Left lung (tissue), 14 donors: ENCODE measurements at places on chromosomes 5 and 9. TPM values are rescaled to one million over a fixed set of nuclear protein-coding genes. Genes with fewer than 3 reads are reported as not detected.
A peak's percentile ranks its signal among the peaks of the same experiment; 100 is the strongest.

DNA sequence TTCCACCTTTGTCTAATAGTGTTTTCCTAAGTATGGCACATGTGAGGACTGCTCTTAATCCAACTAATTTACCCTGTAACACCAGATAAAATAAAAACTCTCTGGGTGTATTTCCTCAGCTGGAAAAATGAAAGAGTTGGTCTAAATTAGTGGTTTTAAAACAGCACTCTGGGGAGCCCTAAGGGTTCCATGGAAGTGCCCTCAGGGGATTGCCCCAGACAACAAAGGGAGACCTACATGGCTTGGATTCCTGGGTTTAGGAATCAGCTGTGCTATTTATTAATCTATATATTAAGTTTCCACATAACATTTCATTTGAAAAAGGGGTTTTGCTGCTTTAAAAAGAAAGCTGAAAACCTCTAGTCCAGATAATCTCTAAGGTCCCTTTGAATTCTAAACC, 20.2 kb downstream of the ADAMTS6 start:
- no peak for DNase-seq

GRCh38 chr5:142900927-142901326, 130.8 kb downstream of the ARHGAP26 start:
- no peak for DNase-seq

GRCh38 chr5:43233946-43234345, 41.9 kb downstream of the NIM1K start:
- no peak for DNase-seq

GRCh38 chr9:98280574-98280973, 25.1 kb upstream of the TBC1D2 start:
- DNase-seq: no peak

DNA sequence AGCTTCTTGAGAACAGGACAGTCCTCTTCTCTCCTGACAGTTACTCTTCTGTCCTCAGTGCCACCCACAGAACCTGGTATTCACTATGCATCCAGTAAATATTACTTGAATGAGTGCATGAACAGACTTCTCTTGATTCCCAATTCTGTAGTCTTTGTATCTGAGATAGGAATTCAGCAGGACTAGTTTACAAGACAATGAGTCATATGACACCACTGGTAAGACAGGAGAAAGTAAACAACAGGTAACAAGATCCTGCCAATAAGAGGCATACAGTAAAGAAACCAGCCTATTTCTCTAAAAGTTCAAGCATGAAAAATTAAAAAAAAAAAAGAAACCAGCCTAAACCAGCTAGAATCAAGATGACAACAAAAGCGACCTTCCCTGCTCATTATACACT, 6.2 kb downstream of the ZNF883 start:
- no peak for DNase-seq

DNA sequence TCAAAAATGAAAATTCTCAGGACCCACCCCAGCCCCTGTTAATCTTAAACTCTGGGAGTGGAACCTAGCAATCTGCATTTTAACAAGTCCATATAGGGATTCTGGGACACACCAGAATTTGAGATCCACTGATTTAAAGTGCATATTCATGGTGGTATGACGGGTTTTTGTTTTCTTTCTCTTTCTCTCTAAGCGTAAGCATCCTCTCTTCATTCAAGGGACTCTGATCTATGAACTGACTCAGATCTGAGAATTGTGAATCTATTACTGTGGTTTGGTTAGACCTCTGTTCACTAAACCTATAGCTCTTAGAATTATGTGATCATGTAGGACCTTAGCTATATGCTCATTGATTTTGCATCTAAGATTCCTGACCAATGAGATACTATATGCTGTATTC, 565.2 kb downstream of the CCDC171 start:
- no peak for DNase-seq

DNA sequence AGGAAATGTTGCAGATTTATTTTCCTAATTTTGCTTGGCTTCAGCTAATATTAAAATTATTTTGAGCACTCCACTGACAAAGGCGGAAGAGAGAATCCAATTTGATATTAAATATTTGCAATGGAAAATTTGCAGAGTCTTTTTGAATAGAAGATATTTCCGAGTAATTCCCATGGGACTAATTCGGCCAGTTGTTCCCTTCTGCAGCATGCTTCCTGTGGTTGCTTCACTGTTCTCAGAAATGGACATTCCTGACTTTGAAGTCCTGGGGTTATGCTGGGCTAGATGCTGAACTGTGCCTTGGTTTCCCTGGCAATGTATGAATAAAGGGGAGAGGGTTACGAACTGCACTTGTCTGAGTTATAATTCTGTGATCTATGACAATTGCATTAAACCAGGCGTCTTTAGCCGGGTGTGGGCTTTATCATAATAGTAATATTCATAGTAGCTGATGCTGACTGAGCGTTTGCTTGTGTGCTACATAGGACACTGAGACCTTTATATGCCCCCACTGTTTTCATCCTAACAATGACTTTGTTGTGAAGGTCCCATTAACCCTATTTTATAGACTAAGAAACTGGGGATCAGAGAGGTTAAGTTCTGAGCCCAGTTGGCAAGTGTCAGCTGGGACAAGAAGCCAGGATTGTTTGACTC, 114.5 kb upstream of the SPRY4 start:
- DNase-seq: no peak

DNA sequence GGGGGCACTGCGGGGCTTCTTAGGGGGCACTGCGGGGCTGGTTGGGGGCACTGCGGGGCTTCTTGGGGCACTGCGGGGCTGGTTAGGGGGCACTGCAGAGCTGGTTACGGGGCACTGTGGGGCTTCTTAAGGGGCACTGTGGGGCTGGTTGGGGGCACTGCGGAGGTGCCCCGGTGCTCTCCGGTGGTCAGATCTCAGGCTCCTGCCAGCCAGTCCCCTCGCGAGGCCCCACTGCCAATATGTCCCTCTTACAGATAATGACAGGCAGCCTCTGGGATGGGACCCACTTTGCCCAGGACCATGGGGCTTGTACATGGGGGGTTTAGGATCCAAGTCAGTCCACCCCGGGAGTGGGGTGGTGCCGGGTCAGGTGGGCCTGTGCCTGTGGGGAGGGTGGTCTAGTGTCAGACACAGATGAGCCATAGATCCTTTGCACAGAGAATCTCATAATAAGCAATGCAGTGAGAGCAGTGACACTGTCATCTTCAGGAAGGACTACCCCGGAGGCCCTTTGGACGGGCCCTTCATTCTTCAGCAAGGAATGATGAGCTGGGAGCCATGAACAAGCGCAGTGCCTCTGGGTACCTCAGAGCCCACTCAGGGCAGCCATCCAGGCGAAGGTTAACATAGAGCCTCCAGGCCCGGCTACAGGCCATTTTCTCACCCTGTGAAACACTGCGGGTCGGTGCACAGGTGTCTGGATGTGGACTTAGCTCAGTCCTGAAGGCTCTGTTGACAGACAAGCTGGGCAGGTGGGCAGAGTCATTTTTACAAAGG, 38.2 kb downstream of the COL5A1 start:
- peak; percentile 37 for DNase-seq

The FAM151B gene
- polyA plus RNA-seq: 3.1 TPM

The TLX3 gene
- polyA plus RNA-seq: not detected
